Transverse colon (tissue), 4 donors: ENCODE measurements at places on chromosomes 2 and 18.

DNA sequence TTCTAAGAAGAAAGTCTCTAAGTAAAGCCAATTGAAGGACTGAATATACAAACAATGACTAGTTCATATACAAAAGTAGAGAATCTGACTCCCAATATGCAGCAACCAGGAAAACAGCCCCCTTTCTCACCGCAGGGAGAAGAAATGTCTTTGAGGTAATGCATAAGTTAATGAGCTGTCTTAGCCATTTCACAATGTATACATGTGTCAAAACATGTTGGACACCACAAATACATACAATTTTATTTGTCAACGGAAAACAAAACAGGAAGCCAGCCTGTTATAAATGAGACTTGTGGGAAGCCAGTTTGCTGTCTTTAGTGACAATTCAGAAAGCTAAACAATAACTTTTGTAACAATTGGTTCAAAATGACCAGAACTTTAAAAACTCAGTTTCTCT, 389.2 kb downstream of the CBLN2 start:
- no peak for DNase-seq

DNA sequence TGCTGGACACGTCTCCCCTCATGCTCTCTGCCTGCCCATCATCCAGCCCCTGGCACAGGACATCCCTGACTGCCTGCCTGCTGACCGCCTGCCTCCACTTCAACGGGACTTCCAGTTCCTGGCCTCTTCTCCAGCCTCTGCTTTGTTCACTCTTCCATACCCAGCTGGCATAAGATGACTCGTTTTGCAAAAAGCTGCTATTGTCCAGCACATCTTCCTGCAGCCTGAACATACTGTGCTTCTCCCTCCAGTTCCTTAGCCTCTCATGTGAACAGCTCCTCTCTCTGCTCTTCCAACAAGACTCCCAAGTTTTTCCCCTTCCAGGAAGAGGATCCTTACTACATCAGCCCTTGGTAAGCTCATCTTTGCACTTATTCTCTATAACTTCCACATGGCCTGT, 62.4 kb upstream of the SKOR2 start:
- no peak for DNase-seq

DNA sequence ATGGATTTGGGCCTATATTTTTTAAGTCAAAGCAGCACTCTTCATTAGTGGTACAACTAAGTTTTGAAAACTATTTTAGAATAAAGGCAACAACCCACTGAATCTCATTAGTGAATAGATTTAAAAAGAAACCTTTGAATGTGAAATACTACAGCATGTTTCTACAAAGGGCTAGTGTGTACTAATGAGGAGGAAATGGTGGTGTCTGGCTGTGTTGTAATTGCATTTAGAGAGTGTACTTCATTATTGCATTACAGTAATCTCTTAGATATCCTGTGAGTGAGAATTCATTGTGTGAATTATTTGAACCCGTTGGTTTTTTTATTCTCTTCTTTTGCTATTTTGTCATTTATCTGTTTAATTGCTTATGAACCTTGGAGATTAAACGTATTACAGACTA, 575.4 kb upstream of the FAM98A start:
- DNase-seq: no peak

DNA sequence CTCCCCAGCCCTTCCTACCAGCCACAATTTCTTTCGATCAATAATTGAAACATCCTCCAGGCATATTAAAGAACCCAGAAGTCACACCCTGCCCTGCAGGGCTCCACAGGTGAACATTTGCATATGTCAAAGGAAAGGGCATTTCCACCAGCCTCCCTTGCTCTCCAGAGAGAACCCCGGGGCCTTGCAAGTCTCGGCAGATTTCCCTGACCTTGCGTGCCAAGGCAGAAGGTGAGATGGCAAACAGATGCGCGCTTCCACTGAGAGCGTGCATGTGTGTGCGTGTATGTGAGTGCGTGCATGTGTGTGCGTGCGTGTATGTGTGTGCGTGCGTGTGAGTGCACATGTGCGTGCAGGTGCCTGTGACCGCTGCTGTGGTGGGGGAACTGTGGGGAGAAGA, 120.3 kb downstream of the INO80D start:
- no peak for DNase-seq

DNA sequence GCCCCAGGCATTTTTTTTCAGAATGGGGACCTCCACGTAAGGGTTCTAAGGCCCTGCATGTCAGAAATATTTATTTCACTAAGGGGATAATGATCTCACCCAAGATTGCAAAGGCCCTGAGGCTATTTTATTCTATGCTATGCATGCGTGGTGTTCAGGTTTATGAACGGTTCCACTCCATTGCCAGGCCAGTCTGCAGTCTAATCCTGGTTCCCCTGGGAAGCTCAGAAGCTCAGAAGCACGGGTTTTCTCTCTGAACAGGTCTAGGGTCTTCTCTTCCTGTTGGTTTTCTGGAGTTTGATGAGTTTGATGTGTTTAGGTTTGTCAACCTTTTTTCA, 256.4 kb upstream of the PXDN start:
- no peak for DNase-seq

- DNase-seq: no peak
Measured at GRCh38 chr2:23639406-23639982, 254.5 kb downstream of the KLHL29 start.

- DNase-seq: no peak
Measured at GRCh38 chr2:218089259-218089658, 20.2 kb downstream of the RUFY4 start.

DNA sequence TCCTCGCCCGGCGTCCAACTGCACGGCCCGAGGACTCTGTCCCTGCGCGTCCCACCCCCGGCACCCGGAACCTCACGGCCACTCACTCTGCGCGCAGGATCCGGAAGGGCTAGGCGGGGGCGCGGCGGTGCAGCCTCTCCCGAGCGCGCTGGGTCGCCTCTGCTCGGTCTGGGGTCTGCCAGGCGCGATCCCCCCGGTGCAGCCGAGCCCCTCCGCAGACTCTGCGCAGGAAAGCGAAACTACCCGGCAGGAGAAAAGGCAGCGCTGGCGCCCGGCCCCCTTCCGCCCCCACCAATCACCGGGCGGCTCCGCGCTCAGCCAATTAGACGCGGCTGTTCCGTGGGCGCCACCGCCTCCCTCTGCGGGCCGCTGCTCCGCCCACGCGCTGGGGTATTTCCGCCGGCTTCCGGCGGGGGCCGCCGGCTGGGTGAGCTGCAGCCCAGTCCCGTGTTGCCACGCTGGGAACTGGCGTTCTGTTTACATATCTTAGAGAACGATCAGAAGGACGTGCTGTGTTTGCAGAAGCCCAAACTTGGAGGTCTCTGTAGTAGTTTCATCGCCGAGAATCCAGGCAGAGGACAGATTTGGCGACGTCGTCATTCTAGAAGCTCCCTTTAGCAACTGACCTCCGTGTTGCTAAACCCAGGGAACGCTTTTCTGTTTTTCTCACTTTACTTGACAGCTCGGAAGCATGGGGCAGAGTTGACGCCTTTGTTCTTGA, at the start of gene STAT1:
TSS of gene STAT1 (minus strand) at position 240 of the 721 bp plus-strand sequence. CDS start 4,168 bp downstream, outside the sequence.
- DNase-seq: peak; percentile 95

- no peak for DNase-seq
Measured at GRCh38 chr2:24878341-24878740, 41.7 kb downstream of the ADCY3 start.

- no peak for DNase-seq
Measured at GRCh38 chr2:149104221-149104620, 65.7 kb downstream of the LYPD6B start.

DNA sequence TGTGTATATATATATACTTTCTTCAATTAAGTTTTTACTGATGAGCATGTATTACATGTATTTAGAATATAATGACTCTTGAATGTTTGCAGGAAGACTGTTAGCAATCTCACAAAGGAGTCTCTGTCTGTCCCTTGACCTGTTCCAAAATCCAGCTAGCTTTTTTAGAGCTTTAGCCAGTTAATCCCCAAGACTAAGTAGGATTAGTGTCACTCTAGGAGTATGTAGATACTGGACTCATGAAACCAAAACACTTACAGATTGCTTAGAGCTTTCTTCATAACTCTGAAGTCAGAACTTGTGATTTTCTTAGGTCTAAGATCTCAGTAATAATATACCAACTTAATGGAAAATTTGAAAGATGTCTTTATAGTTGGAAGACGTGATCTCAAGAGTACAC, 2.2 kb downstream of the UBXN4 start:
- no peak for DNase-seq

GRCh38 chr2:27964067-27964466, 73.5 kb downstream of the BABAM2 start:
- no peak for DNase-seq

DNA sequence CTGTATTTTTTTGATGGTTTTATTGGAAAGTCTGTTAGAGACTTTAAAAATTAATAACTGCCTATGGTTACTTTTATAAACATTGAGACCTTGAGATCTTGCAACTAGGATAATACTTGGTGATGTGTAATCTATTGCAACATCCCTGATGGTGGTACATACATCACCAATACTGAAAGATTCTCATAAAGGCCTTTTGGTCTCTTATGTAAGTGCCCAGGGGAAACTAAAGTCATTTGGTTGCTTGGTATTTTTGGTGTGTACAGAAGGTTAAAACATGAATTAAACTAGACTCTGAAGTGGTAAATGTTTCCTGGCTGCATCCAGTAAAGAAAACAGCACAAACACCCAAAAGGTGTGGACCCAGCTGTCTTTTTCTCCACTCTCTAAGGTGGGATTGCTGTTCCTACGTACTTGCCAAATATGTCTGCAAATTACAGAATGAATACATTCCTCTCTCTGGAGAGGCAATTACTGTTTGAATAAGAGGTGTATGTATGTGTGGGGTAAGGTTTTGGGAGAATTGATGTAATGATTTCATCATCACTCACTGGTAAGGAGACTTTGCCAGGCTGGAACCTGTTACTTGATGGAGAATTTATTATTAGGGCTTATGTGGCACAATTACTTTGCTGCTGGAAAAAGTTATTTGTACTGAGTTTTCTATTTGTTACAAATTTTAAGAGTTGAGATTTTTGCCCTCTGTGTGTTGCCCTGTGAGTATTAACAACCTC, 3.6 kb downstream of the B3GNT2 start:
- DNase-seq: no peak

- no peak for DNase-seq
Measured at GRCh38 chr2:234458466-234458865, 38.4 kb downstream of the ARL4C start.

GRCh38 chr2:213015387-213016165, 135.8 kb downstream of the IKZF2 start:
- no peak for DNase-seq

- DNase-seq: no peak
Measured at GRCh38 chr2:120833127-120833675, 97.5 kb downstream of the GLI2 start.

DNA sequence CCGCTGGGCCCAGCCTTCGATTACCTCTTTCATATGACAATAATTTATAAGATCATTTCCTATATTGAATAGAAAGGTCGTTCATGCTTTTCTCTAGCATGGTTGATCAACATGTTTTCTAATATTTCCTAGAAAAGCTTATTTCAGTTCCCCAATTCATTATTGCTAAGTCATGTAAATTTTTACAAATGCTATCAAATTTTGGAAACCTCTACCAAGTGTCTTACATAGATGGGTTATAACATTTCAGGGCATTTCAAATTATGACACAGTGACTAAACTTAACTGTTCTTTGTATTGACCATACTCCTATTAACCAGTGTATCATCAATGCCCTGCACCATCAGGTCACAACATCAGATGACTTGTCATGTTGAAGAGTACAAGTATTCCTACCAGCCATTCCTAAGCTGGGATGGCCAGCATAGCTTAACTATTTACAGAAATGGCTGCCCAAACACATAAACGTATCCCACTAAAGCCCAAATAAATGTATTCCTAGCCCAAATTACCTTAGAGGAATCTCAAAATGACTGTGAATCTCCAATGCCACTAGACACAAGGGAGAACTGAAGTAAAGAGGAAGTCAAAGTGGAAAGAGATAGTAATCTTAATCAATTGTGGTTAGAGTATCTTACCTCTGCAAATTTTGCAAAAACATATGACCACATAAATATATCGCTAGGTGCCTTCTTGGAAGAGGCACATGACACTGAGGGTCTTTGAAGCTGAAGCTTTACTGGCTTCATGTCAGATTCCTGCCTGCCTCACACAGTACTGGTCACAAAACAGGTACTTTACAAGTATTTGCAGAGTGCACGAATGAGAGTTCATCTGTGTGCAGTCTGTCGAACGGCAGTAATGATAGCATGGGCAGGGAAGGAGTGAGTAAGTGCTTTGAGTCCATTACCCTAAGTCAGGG, 87.3 kb upstream of the TLK1 start:
- no peak for DNase-seq

GRCh38 chr18:7585276-7585670, 18.2 kb downstream of the PTPRM start:
- DNase-seq: no peak

DNA sequence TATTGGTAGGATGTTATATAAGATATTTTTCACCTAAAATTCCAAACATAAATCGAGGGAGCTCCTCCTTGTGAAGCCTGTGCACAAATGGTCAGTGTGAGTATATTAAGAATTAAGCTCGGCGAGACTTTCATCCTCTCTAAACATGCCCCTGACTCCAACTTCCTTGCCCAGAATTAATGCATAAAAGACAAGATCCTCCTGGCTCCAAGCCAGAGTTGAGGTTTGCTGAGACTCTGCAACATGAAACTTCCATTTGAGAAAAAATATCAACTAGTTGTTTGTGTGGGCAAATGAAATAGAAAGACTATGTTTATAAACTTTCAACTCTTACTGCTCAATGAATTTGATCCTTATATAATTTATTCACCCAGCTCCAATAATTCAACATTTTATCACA, 68.1 kb downstream of the CCDC178 start:
- DNase-seq: no peak
